ENCODE measurements at places on chromosomes 4 and X. TPM values are rescaled to one million over a fixed set of nuclear protein-coding genes. Genes with fewer than 3 reads are reported as not detected.

NOX1 gene
- total RNA-seq: not detected

EREG gene
- total RNA-seq: not detected

DNA sequence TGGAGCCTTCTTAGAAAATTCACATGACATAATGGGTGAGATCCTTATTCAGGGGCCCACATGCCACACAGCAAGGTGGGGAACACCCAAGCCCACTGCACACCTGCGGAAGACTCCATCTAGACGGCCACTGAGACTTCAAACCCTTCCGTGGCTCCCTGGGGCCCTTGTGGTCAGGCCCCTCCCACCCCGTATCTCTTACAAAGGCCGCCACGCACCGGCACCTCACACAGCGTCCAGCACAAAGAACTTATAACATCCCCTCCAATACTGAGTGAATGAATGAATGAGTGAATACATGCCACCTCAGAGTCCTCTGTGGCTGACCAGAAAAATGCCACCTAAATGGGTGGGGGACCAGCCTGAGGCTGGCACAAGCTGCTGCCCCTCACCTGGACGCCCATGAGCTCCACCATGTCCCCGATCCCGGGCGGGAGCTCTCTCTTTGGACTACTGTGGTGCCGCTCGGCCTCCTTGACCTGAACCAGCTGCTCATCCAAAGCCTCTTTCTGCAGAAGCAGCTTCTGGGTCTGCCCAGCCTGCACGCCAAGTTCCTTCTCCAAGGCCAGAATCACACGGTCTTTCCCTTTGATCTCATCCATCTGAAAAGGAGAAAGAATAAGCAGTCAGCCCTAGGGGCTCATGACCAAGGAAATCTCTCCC, 66.9 kb upstream of the C4orf50 start:
- DNase-seq: no peak

- DNase-seq: no peak
Measured at GRCh38 chr4:1682860-1683259, 1.3 kb downstream of the FAM53A start.

GRCh38 chr4:140996766-140997165, 136.5 kb downstream of the RNF150 start:
- DNase-seq: no peak

DNA sequence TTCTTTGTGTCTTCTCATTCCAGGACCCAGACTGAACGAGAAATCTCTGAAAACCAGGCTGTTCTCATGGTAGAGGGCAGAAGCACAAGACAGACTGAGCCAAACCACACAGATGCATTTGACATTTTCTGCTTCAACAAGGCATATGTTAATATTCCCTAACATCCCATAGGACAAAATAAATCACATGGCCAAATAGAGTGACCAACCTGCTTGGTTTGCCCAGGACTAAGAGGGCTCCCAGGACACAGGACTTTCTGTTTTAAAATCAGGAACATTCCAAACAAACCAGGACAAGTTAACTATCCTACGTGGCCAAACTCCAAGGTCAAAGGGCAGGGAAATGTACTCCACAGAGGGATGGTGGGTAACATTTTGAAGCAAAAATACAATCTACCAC, 11.7 kb downstream of the CTPS2 start:
- DNase-seq: no peak

GRCh38 chr4:176583278-176583677, 209.4 kb downstream of the VEGFC start:
- DNase-seq: no peak
